ENCODE measurements at places on chromosomes 16 and 17.

- DNase-seq, result peak; percentile 42
Measured at GRCh38 chr16:53752560-53752959, 48.6 kb downstream of the FTO start.

GRCh38 chr17:73622381-73622780, 21.9 kb downstream of the SDK2 start:
- DNase-seq, result no peak

GRCh38 chr17:58577696-58578095, 63.3 kb upstream of the MTMR4 start:
- DNase-seq, result peak; percentile 56

DNA sequence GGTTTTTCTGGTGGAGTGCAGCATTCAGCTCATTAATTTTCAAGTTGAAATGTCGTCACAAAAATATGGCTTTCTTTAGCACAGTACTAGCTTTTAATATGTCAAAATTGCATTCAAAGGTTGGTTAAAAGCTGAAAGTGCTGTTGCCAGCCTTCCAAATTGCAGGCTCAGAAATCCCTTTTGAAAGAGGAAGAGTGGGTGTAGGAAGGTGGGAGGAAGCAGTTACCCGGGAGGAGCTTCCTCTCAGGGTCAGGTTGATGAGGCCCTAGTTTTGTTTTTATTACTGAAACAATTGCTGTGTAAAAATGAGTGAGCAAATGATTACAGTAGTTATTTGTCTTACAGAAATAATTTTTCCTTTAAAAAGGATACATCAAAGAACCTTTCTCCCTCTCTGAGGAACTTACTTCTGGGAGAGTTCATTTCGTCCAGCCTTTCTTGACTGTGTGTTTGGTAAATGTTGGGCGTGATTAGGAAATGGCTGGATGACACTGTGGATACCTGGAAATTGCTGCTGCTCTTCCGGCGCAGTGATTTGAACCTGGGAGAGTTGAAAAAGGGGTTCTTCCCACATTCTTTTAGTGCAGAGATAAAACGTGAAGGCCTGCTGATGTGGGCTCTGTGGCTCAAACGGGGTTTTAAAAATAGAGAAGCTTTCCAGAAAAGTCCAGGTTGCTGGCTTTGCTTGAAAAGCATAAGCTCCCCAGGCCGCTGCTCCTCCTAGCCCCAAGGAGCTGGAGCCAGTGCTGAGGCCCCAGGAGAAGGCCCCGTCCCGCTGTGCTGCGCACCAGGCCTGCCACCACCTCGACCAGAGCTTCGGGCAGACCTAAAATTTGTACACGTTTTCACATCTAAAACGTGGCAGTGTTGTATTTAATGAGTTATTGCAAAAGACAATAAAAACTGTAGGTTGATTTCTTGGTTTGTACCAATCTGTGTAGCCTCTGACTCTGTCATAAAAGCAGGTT, 41.7 kb downstream of the SEC14L1 start:
- DNase-seq, result no peak

DNA sequence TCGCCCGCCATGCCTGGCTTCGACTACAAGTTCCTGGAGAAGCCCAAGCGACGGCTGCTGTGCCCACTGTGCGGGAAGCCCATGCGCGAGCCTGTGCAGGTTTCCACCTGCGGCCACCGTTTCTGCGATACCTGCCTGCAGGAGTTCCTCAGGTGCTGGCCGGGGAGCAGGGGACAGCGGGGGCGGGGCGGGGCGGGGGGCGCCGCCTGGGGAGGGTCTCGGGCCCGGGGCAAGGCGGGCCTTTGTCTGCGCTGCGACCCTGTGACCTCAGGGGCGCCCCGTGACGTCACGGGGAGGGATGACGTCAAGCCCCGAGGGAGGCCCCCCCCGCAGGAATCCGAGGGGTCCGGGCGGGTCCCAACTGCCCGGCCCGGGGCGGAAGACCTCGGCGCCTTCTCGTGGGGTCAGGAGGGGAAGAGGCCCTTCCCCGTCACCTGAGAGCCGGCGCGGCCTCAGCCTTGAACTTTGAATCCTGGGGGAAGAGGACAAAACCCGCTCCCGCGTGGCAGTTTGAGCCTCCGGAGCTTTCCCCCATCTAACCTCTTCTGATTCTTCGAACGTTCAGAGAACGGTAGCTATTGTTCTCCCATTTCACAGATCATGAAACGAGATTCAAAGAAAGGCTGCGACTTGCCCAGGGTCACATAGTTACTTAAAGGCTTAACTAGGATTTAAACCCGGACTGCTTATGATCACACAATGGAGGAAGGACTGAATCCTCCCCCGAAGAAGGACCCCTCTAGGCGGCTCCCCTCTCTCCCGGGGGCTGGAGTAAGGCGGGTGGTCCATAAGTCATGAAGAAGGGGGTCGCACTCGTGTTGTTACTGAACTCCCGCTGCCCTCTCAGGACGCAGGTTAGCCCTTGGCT, 527 bp downstream of the TRAF4 start:
- DNase-seq, result peak; percentile 36

- peak; percentile 68 for DNase-seq
Measured at GRCh38 chr17:82300707-82301270, 16.6 kb downstream of the CD7 start.

- no peak for DNase-seq
Measured at GRCh38 chr17:66682283-66682682, 152.6 kb upstream of the CACNG5 start.
